ENCODE measurements at places on chromosomes 7 and 10.
A peak's percentile ranks its signal among the peaks of the same experiment; 100 is the strongest.

GRCh38 chr10:45355494-45355893, 18.5 kb upstream of the ALOX5 start:
- DNase-seq: no peak

GRCh38 chr7:15682751-15683245, 3.7 kb downstream of the MEOX2 start:
- DNase-seq: no peak

- DNase-seq: no peak
Measured at GRCh38 chr10:100377830-100378229, 30.8 kb downstream of the SCD start.

DNA sequence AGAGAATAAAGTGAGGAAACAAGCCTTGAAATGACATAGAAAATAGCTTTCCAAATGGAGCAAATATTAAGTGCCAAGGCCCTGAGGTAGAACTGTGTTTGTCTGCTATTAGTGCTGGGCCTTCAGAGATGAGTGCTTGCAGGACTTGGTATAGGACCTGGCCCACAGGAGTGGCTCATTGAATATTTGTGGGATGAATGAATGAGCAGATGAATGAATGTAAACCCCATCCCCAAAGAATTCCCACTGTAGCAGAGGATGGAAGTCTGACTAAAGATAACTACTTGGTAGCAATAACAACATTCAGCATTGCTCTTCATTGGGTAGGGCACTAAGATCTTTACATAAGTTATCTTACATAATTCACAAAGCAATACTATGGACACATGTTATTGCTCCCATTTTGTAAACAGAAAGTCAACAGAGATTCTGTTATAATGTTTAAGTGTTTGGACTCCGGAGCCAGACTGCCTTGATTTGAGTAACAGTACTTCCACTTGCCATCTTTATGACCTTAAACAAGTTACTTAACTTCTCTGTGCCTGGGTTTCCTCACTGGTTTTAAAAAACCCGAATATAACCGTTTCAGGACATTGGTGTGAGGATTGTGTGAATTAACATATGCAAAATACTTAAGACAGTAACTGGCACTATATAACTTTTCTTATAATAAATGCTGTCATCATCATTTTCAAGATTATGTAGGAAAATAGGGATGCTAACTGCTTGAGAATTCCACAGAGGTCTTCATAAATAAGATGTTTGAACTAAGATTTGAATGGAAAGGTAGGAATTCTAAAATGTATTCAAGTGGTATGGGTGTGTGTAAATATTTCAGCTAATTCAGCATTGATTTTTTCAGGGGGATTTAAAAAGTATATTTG, 141.9 kb downstream of the PRKG1 start:
- no peak for DNase-seq

DNA sequence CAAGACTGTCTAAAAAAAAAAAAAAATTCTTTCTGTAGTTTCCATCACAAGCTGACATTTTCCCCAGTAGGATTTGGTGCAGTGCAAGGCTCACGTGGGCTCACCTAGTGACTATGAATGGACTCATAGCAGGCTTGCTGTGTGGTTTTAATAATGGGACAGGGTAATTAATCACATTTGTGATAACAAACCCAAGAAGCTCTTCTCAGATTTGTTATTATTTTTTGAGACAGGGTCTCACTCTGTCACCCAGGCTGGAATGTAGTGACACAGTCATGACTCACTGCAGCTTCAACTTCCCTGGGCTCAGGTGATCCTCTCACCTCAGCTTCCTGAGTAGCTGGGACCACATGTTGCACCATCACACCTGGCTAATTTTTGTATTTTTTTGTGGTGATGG, 40.0 kb downstream of the NACAD start:
- DNase-seq: no peak

- peak; percentile 30 for DNase-seq
Measured at GRCh38 chr7:128112781-128113221, 81.6 kb upstream of the LRRC4 start.

DNA sequence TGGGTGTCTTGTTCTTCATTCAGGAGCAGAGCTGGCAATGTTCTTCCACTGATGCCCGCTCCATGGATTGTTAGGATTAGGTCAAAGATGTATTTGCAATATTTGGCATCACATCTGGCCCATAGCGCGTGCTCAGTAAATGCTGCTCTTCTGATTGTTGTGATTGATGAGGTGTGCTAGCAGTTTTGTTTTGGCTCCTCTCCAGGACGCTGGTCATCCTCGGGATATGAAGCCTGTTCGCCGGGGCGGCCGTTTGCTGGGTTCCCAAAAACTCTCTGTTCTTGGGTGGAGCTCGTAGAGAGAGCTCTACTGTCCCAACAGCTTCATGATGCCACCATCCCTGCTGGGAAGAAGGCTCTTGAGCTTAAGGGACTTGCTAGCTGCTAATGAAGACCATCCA, 96.9 kb downstream of the XRCC2 start:
- no peak for DNase-seq

- DNase-seq: no peak
Measured at GRCh38 chr10:11147722-11148121, 130.1 kb downstream of the CELF2 start.

DNA sequence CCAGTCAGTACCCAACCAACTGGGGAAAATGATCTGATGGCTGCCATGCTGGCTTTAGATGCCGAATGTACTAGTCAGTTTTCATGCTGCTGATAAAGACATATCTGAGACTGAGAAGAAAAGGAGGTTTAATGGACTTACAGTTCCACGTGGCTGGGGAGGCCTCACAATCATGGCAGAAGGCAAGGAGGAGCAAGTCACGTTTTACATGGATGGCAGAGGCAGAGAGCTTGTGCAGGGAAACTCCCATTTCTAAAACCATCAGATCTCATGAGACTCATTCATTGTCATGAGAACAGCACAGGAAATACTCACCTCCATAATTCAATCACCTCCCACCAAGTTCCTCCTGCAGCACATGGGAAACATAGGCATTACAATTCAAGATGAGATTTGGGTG, 508.9 kb upstream of the NRP1 start:
- no peak for DNase-seq

GRCh38 chr7:152354061-152354460, 81.7 kb downstream of the KMT2C start:
- no peak for DNase-seq

DNA sequence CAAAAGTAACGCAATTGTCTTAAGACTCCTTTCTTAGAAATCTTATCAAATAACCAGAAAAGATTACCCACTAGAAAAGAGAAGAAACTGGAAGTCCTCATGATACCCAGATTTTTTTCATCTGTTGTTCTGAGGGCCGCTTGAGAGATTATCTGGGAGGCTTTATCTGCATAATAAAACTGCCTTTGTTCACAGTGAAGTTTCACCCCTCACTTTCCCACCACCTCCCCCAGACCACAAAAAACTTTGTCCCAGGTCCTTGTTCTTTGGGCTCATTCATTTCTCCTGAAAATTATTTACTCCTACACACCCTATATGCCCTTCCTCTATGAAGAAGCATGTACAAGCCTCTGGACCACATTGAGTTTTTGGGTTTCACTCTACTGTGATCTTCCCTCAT, 745.1 kb upstream of the COBL start:
- no peak for DNase-seq

DNA sequence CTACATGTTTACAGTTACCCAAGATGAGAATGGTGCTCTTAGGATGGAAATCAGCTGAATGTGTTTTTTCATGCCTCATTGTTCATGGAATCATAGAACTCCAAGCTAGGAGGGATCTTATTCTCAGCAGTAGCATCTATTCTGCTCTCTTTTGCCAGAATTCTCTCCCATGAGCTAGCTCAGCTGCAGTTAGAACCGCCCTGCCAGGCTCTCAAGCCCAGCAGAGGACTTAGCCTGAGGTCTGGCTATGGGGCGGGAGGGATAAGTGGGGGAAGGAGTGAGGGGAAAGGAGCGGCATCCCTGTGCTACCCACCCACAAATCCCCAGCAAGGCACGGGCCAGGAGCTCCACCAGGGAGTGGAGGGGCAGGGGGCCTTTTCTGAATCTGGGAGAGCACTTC, 120.7 kb upstream of the PLXNA4 start:
- no peak for DNase-seq

DNA sequence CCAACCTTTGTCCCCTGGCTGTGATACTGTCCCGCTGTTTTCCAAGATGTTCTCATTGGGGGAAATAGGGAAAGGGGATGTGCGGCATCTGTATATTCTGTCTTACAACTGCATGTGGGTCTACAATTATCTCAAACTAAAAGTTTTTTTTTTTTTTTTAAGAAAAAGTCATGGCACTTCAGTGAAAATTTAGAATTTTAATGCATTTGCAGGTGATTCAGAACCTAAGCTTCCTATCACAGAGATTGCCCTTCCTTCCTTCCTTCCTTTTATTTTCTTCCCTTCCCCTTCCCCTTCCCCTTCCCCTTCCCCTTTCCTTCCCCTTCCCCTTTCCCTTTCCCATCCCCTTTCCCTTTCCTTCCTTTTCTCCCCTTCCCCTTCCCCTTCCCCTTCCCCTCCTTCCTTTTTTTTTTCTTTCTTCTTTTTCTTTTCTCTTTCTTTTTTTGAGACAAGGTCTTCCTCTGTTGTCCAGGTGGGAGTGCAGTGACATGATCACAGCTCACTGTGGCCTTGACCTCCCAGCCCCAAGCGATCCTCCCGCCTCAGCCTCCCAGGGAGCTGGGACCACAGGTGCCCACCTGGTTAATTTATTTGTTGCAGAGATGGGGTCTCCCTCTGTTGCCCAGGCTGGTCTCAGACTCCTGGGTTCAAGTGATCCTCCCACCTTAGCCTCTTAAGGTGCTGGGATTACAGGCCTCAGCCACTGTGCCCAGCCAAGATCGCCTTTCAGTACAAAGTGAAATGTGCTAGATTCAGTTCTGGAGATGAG, 32.0 kb downstream of the JAKMIP3 start:
- no peak for DNase-seq
